Spinal cord (tissue), 10 donors: ENCODE measurements at places on chromosomes 3 and 15.

DNA sequence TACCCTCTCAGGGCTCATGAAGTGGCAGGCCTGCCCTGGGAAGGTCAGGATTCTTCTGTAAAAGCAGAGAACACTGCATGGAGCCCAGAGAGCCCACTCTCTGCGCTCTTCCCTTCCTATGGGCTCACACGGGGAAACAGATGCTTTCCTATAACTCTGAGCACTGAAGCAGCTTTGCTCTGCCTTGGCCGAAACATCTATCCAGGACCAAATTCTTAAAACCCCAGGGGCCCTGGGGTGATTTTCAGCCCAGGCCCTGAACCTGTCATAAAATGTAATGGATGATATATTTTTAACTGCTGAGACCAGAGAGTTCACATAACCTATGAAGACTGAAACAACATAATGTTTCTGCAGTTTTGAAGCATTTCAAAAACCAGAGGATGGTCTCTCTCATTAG is 249.9 kb upstream of the CTDSPL start:
- DNase-seq, result no peak

GRCh38 chr3:16338999-16339398 is 74.0 kb downstream of the OXNAD1 start:
- DNase-seq, result no peak

DNA sequence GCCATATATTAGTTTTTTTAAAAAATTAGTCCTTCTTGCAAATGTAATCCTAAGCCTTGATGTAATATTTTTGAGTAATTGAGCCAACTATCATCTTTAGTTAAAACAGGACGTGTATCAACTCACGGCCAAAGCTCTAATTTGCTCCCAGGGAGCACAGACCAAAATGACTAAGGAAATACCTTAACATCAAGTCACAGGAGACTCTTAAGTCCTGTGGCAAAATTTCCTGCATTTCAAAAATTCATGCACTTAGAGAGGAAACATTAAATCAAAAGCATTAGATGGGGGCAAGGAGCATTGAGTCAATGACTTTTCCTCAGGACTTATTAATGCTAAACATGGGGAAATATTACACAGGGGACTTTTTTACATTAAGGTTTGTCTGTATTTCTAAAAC is 276.0 kb downstream of the MFSD1 start:
- DNase-seq, result no peak

GRCh38 chr3:82410366-82410765 is 648.9 kb upstream of the GBE1 start:
- DNase-seq, result no peak

DNA sequence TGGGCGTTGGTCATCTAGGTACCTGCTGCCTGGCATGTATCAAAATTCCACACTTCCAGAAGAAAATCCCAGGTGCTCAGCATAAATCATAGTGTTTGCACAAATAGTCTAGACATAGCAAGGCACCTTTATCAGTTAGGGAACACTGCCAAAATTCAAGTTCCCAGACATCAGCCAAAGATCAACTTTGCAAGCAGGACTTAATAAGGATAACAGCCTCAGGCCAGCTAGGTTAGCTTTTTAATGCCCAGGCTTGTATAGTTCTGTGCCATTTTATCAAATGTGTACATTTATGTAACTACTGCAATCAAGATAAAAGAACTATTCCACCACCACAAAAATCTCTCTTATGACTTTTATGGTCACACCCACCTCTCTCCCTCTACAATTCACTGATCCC is 30.7 kb downstream of the DZIP3 start:
- no peak for DNase-seq

DNA sequence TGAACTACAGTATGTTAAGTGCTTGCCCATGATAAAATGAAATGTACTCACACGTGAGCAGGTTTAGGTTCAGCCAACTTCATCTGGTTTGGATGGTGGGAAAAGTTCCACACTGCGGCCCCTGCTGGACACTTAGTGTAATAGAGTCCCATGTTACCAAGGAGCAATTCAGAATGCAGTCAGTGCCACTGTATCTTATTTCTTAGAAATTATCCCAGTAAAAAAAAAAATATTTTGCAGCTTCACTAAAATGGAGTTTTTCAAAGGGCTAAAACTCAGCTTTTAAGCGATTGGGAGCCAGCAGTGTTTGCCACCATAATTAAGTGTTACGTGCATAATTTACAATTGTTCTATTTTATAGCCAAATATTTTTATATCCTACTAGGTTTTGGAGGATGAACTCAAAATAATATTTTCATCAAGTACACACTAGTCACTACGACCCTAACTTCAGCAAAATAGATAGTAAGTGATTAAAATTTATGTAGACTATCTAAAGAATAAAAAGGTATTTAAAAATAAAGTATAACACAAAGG is 371.7 kb upstream of the GBE1 start:
- no peak for DNase-seq

GRCh38 chr3:115784739-115785536 is 161.6 kb downstream of the GAP43 start:
- DNase-seq, result no peak
